ENCODE measurements at places on chromosomes 6 and 20.

DNA sequence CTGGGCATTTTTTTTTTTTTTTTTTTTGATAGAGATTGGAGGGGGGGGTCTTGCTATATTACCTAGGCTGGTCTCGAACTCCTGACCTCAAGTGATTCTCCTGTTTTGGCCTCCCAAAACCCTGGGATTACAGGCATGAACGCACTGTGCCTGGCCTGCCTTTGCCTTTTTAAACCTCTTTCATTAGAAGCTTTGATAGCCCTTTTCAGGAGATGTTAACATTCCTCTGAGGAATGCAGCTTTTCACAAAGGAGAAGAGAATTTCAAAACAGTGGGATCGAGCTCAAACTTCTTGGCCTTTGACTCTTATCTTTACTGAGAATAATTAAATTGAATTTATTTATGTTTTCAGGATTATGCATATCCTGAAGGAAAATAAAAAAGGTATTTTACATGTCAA is 31.3 kb downstream of the SLC26A8 start:
- no peak for DNase-seq

GRCh38 chr6:15254070-15254975 is 8.5 kb downstream of the JARID2 start:
- DNase-seq = no peak

DNA sequence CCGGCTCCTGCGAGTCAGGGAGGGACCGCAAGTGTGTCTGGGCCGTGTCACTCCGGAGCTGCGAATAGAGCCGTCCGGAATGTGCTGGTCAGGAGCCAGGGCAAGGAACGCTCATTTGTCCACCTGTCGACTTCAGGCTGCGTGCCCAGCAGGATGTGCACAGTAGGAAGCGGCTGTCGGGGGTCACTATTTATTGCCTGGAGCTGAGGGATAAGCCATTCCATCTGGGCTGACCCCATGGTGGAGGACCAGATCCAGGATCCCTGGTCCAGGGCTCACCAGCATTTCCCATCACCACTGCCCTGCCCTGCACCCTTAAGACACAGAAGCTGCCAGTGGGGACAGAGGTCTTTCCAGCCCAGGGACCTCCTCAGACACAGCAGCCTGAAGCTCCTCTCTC is 14.7 kb downstream of the NTSR1 start:
- DNase-seq = no peak

DNA sequence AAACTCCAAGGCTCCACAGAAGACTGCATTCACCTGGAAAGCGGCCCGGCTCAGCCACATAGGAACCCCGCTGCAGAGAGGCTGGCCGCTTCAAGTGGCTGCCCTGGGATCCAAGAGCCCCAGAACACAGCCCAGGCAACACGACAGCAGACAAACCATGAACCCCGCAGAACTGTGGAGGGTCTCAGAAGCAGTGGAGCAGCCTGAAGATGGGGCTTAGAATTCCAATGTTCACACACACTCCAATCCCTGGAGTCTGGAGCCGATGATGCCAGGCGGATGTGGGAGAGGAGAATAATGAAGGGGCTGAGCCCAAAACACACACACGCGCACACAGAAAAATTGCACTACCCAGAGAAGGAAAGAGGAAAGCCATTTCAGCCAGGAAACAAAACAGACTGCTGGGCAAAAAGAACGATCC is 52.4 kb downstream of the NINL start:
- DNase-seq = no peak

GRCh38 chr6:164109770-164110140 is 695.2 kb downstream of the QKI start:
- DNase-seq = no peak

GRCh38 chr20:63652192-63652980 is 838 bp downstream of the STMN3 start:
- no peak for DNase-seq

DNA sequence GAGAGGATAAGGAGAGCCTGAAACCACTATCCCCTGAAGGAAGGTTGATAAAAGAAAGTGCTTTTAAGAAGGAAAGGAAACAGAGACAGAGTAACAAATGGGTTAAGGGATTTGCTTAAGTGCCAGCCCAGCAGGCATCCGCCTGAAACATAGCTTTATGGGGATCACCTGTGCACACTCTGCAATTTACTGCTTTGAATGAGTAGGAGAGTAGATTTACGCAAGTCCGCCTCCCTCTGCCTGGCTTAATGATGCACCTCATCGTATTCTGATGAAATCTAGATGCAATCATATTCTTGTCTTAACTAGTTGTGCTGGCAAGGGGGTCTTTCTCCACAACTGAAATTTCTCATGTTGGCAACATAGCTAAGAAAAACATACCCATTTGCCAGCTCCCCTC is 101.1 kb upstream of the ID4 start:
- no peak for DNase-seq

DNA sequence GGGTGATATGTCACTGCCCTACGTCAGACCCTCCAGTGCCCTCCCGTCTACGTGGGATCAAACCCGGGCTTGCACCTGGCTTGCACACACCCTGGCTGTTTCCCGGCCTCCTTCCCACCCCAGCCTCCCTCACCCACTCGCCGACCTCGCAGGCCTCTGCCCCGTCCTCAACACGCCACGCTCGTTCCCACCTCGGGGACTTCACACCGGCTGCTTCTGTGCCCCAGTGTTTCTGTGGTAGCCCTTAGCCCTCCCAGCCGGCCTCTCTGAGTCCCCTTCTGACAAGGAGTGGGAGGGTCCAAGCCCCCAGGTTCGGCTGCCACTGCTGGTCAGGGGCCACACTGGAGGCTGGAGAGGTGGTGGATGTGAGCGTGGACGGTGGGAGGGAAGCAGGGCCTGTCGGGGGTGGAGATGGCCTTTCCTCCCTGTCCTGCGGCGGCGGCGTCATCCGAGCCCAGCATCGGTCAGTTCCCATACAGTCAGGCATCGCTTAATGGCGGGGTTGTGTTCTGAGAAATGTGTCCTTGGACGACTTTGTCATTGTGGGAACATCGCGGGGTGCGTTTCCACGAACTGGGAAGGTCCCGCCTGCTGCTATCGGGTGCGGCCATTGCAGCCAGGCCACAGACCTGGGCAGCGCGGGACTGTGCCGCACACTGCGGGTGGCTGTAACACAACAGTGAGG is 11.4 kb upstream of the KIF25 start:
- DNase-seq = no peak

DNA sequence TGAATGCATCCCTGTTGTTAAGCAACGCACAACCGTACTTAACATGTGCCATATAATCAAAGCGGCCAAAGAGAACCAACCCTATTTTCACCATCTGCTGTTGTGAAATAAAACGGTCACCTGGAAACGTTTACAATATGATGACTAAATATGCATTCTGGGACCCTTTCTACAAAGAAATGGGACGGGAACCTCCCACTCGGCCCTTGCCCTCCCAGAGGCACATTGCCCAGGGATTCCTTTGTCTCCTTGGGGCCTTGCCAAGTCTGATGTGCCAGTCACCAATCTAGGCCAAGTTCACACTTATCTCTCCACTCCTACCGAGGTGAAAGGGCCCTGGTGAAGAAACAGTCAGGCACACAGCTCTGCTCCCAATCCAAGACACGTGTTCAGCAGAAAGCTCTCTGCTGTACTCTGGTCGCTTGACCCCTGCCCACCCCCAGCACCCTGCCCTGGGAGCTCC is 427.4 kb upstream of the JARID2 start:
- no peak for DNase-seq

DNA sequence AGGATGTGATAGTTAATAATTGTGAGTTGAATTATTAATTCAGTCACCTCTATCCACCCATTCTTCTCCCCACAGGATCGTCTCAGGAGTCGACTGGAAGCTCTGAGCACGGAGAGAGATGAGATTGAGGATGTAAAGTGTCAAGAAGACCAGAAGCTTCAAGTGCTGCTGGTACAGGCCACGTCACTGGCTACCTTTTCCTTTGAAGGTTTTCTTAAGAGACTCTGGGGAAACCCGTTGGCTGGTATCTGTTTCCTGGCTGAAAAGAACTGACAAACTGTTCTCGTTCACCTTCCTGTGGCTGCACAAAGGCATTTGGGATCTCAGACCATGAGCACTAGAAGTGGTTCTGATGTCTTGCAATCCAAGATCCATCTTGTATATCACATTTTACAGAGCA is 3.8 kb downstream of the TRIM15 start:
- no peak for DNase-seq

- no peak for DNase-seq
Measured at GRCh38 chr6:100785982-100786381, 95.1 kb downstream of the ASCC3 start.

GRCh38 chr6:140784573-140784972 is 1348.2 kb upstream of the GJE1 start:
- no peak for DNase-seq

GRCh38 chr6:150149146-150149545 is 6.3 kb downstream of the PPP1R14C start:
- DNase-seq = no peak

DNA sequence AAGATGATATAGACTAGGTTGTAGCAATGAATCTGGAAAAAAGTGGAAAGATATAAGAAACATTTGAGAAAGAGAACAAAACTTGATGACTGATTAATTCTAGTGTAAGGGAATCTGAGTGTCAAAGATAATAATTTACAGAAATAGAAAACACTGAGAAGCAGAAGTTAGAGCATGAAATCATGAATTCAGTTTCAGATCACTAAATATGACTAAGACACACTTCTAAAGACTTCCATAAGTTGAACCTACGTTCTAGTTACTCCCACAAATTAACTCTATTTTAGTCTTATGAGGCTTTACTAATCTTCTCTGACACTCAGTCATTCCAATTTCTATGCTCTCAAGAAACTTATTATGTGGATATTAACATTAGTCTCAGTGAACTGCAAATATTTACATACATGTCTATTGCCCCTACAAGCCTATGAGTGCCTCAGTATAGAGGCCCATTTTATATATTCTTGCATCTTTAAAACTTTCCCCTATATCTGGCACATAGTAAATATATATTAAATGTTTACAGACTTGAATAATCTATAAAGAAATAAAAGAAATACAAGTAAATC is 30.4 kb downstream of the IBTK start:
- DNase-seq = no peak

- DNase-seq = no peak
Measured at GRCh38 chr6:35061102-35061615, 80.0 kb downstream of the TCP11 start.

DNA sequence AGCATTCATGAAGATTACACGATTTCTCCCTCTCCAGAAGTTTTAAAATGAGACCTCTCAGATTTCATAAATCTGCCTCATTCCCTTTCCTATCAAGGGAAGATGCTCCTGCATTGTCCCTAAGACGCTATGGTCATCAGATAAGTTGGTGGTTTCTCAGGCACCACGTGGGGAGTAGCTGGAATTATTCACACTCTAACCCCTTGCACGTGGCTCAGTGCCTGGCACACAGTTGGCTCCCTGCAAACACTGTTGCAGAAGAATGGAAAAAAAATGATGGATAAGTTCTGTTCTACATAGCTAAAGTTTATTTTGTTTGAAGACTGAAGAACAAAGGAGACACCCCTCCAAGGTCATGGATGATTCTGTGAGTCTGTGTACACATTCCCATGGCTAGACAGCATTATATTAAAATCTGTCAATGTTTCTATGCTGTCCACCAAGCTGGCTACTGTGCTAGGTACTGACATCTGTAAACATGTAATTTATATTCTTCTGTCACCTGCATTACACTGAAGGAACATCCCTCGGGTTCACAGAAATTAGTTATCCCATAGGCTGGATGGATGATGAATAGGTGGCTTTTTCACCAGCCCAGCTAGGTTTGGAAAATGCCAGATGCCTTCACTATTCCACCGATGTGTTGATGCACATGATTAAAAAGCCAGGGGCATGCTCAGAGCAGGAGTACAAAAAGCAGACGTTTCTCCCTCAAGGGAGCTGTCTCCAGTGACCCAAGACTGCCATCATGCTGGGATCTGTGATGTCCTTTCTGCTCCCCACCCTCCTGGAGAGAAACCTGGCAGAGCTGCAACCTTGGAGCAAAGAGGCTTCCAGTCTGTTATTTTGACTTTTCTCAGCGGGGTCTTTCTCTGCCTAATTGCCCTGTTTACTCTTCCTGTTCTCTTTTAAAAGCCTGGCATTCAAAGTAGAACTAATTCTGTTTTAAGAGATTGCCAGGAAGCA is 610.5 kb downstream of the UTRN start:
- DNase-seq = no peak

DNA sequence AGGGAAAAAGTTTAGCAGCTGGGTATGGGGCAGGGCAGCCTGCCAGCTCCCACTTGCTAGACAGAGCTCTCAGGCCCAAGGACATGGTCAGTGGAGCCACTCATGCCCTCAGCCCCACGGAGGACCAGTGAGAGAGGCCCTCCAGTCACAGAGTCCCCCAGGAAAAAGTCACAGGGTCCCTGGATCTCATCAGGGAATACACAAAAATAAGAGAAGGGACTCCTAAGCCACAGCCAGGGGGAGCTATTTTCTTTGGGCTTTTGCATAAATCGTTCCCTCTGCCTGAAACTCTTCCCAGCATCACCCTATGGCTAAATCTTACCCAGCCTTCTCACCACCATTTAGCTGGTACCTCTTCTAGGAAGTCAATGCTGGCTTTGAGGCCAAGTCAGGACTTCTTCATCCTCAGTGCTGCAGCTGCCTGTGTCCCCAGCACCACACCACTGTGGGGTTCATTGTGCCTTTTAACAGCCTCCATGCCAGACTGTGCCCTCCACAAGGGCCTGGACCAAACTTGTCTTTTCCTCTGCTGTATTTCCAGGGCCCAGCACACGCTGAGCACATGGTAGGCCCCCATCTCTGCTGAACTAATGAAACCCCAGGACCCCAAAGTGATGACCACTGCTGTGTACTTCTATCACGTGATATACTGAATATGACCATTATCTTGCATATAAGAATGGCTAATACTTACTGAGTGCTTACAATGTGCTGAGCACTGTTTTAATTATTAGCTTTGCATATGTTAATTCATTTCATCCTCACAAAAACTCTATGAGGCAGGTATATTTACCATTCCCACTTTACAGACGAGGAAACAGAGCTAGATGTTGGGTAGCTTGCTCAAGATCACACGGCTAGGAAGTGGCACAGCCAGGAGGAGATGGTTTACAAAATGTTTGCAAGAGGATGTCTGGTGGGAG is 2.0 kb downstream of the ZNF335 start:
- no peak for DNase-seq

DNA sequence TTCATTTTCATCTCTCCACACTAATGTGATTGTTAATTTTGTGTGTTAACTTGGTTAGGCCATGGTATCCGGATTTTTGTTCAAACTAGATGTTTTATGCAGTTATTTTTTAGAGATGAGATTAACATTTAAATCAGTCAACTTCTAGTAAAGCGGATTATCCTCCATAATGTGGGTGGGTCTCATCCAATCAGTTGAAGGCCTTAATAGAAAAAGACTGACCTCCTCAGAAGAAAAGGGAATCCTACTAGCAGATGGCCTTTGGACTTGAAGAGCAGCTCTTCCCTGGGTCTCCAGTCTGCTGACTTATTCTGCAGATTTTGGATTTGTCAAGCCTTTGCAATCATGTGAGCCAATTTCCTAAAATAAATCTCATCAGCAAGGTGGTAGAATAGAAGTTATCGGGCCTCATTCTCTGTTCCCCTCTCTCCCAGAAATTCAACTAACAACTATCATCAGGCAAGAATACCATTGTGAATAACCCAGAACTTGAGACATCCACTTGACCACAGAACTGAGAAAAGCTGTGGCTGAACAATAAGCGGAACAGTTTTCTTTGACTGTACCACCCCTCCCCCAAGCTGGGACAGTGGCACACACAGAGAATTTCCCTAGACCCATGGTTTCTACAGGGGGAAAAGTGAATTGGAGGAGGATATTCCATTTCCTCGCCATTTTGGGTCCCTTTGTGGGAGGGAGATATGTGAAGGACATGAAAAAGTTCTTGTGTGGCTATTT is 323.0 kb downstream of the UTRN start:
- no peak for DNase-seq
